ENCODE measurements at places on chromosomes 7 and 10. TPM values are rescaled to one million over a fixed set of nuclear protein-coding genes. Genes with fewer than 3 reads are reported as not detected.

- DNase-seq, result no peak
Measured at GRCh38 chr10:126459032-126459831, 71.0 kb upstream of the ADAM12 start.

GRCh38 chr7:76260171-76260703 lies 42.2 kb upstream of the HSPB1 start:
- no peak for DNase-seq

DNA sequence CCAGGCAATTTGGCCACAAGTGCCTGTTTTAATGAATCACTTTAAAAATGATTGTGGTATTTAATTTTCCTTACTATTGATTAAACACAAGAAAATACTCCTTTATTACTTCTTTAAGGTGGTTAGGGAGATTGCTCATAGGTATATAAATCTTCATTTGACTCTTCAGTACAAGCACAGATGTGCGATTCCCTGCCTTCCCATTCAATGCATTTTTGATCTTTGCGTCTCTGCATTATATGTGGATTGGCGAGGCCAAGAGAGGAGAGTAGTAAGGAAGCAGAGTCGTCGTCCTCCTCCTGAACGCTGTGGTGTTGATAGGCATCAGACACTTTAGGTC lies 683.7 kb downstream of the LRMDA start:
- no peak for DNase-seq

DNA sequence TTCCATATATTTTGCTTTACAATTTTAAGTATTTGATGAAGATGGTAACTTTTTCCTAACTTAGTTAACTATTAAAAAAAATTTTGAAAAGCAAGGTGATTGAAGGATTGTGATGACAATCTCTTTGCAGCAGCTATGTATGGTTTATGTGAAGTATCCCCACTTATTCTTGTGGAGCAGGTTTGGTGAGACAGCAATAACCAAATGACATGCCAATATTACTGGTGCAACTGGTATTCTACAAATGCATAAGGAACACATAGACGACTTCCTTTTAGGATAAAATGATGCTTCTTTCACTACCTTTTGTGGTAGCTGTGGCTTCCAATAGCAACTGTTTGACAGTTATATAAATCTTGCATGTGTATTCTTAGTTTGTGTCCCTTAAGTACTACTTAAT lies 465.3 kb downstream of the PLXDC2 start:
- no peak for DNase-seq

GRCh38 chr10:12638103-12638502 lies 288.8 kb downstream of the CAMK1D start:
- no peak for DNase-seq

- no peak for DNase-seq
Measured at GRCh38 chr10:92699193-92699517, 9.4 kb downstream of the HHEX start.

GRCh38 chr10:49140304-49141177 lies 6.7 kb upstream of the FAM170B start:
- no peak for DNase-seq

DNA sequence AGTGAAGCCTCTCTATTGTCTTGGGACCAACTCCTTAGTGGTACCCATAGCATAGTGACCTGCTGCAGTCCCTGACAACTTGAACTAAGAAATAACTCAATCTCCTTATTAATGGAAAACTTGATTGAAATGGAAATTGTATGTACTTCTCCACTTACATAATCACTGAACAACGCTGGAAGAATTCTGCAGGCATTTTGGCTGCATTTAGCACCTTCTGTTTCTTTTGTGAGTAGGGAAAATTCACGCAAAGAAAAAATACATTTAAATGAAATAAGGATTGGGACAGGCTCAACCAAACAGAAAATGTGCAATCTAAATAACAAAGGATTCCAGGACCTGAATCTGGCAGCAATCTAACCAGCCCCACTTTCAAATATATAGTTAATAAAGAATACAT lies 126.9 kb upstream of the GHITM start:
- no peak for DNase-seq

- no peak for DNase-seq
Measured at GRCh38 chr7:96663457-96663856, 46.2 kb downstream of the SEM1 start.

DNA sequence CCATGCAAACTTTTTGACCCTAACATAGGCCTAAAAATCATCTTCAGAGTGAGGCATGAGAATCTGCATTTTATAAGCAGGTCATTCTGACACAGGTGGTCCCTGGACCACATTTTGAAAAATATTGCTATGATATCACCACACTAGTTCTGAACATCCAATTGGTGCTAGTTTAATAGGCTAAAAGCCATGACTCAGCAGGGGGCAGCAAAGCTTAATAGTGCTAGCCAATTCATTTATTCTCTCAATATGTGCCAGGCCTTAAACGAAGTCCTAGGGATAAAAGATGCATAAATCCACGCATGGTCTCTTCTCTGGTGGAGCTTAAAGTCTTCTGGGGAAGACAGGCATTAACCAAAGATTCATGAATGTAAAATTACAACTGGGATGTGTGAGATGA lies 10.2 kb upstream of the SLC25A28 start:
- DNase-seq, result no peak

GRCh38 chr10:7950981-7951847 lies 103.3 kb upstream of the GATA3 start:
- no peak for DNase-seq

- no peak for DNase-seq
Measured at GRCh38 chr10:66049335-66049734, 876.5 kb upstream of the LRRTM3 start.

DNA sequence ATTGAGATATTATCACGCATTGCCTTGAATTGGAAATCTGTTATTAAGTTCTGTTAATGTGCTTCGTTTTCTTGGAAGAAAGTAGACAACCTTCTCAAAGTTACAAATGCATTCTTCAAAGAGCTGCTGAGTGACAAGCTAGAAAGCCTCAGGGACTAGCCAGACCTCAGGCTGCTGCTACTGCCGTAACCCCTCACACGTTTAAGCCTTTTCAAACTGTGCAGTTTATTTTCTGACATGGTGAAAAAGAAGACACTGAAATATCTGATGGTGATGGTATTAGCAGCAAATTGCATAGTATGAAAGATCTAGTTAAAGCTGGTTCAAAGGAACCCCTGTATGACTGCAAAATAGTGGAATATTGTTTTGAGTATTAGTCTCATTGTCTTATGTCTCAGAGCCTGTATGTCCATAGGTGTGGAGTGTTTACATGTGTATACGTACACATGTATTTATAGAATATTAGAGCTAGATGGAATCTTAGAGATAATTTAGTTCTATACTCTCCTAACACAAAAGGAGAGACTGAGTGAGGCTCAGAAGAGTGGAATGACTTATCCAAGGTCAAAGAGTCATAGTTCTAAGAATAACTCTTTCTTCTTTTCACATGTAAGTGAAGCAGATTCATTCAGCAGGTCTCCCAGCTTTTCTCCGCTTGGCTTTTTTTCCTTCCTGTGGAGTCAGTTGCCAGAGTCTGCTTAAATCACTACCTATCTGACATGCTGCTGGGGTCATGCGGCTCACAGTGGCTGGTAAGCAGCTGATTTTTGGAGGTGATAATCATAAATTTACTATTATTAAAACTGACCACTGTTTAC lies 431.9 kb downstream of the PLXDC2 start:
- no peak for DNase-seq

DNA sequence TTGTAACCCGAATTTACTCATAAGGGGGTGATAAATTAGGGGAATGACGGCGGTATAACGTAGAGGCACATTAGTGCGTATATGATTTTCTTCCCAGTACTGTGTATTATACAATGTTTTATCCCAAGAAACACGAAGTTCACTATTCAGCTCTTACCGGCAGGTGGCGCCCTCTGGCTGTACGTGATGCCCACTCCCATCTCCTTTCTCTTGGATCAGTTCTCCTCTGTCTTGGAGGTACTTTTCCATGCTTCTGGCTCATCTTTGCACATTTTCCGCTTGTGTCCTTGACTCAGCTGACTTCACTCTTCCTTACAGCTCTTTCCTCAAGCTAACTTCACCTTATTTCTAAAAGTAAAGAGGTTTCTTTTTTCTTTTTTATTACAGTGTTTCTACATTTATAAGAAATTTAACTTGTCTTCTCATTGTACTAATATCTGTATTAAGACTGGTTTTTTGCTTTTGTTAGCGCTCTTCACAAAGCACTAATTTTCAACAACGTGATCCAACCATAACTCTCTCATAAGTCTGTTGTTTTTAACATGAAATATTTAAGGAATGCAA lies 21.3 kb downstream of the TMEM176B start:
- peak; percentile 90 for DNase-seq

DNA sequence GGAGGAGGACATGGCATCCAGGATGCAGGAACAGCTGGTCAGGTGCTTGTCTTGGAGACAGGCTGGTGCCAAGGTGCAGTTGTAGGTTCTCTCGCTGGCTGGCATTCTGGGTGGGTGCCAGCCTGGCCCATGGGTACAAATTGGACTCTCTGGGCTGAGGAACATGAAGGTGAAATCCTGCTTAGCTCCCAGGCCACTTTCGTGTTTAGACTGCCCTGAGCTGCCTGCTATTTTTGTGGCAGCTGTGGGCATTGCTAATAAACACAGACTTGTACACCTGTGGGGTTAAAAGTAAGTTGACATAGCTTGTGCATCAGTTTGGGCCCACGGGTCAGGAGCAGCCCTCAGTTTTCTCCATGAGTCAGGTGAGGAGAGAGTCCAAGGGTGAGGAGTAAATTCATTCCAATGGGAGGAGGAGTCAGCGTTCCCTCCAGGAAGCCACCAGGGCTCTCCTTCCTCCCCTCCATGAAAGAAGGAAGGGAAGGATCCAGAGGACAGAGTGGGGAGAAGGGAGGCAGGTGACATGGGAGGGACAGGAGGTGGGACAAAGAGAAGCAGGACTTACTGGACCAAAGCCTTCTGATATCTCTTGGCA lies 380.0 kb downstream of the GLRX3 start:
- DNase-seq, result no peak

GRCh38 chr10:102001435-102002068 lies 54.4 kb downstream of the ARMH3 start:
- DNase-seq, result no peak

DNA sequence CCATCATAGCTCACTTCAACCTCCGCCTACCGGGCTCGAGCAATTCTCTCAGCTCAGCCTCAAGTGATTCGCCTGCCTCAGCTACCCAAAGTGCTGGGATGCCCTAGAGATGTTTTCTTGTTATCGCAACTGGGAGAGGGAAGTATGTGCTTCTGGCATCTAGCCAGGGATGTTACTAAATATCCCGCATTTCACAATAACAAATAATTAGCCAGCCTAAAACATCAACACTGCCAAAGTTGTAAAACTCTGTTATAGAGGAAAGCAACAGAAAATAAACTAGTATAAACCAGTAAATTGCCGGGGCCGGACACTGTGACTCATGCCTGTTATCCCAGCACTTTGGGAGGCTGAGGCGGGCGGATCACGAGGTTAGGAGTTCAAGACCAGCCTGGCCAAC lies 7.2 kb downstream of the INA start:
- DNase-seq, result no peak

- no peak for DNase-seq
Measured at GRCh38 chr10:51879238-51879637, 179.8 kb upstream of the CSTF2T start.

GRCh38 chr10:128833671-128834070 lies 633.4 kb upstream of the MGMT start:
- DNase-seq, result no peak

- DNase-seq, result no peak
Measured at GRCh38 chr10:57513637-57514036, 754.1 kb downstream of the IPMK start.

DNA sequence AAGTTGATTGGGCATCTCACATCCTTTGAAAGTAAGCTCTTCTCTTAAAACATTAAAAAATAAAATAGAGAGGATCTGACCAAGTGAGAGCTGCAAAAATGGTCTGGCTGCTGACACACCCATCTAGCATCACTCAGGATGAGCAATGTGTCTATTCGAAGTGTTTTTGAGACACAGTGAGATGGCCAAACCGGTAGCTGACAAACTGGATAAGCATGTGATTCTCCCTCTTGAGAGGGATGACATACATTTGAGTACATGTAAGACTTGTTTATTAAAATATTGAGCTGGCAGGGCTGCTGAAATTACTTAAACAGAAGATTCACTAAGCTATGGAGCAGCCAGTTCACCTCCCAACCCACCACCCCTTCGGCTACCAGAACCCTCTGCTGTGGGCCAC lies 333.9 kb downstream of the ADRA2A start:
- DNase-seq, result no peak

DNA sequence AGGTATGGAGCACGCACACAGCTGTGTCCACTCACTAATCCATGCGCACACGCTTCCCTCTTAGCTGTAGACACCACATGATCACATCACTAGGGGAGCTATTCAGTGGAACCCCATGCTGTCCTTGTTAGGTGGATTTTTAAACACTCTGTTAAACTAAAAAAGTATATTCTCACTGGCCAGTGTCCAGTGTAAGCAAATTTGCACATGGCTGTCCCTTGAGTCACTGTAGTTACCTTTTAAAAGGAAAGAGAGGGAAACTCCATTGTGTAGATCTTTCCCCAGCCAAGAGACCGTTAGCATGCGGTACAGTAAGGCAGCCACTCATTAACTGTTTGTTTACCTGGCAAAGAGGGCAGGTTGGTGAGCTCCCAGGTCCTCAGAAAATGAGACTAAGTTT lies 81.6 kb upstream of the INSYN2A start:
- no peak for DNase-seq

DNA sequence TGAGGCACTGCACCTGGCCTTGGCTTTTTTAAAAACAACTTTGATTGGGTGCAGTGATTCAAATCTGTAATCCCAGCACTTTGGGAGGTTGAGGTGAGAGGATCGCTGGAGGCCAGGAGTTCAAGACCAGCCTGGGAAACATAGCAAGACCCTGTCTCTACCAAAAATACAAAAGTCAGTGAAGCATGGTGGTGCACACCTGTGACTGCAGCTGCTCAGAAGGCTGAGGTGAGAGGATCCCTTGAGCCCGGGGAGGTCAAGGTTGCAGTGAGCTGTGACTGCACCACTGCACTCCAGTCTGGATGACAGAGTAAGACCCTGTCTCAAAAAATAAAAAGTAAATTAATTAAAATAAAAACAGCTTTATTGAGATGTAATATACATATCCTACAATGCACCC lies 84.9 kb downstream of the NPTX2 start:
- no peak for DNase-seq

ZNF22 gene
- 12.6 TPM for total RNA-seq

TAS2R3 gene
- total RNA-seq, result 0.47 TPM

LOXL4 gene
- total RNA-seq, result 0.47 TPM

TRIM50 gene
- total RNA-seq, result 0.30 TPM

WEE2 gene
- not detected for total RNA-seq

CALD1 gene
- total RNA-seq, result 118 TPM

LRRTM3 gene
- not detected for total RNA-seq

AGMO gene
- 0.32 TPM for total RNA-seq

FAM25G gene
- total RNA-seq, result not detected

SERPINE1 gene
- 1.3 TPM for total RNA-seq

PDE6C gene
- not detected for total RNA-seq

SLC26A3 gene
- total RNA-seq, result not detected

SDK1 gene
- 2.5 TPM for total RNA-seq

GSAP gene
- total RNA-seq, result 7.8 TPM

Measured in left ventricle myocardium superior (tissue), 1 donor.